ENCODE measurements at places on chromosomes 16 and 17. TPM values are rescaled to one million over a fixed set of nuclear protein-coding genes. Genes with fewer than 3 reads are reported as not detected.

Gene MT4
- not detected for total RNA-seq

Gene RASL10B
- 1.1 TPM for total RNA-seq

Gene PTGES3L
- not detected for total RNA-seq

Gene PDXDC1
- total RNA-seq = 50.5 TPM

Gene HYDIN
- total RNA-seq = 0.26 TPM

Gene COIL
- 8.3 TPM for total RNA-seq

Gene IGFALS
- total RNA-seq = under 0.01 TPM

Gene CCDC78
- 2.0 TPM for total RNA-seq

Gene KRTAP1-4
- total RNA-seq = not detected

Gene BICDL2
- 0.32 TPM for total RNA-seq
